ENCODE measurements at places on chromosomes 12 and 14.

DNA sequence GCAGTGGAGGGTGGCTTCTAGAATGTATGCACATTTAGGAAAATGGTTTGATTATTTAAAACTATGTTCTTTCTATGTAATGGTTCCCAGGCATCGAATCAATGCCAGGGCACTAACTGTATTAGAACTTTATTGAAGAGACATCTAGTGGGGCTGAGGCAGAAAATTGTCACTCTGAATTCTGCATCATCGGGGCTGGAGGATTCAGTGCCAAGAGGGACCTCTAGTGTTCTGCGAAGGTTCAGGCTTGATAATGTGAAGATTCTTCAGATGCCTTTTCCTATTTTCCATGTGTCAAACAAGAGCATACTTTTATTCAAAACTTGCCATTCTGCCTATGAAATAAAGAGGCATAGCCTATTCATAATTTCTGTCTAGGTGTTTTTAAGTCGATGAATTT is 146.3 kb downstream of the CAND1 start:
- ATAC-seq, result no peak

- peak; percentile 93 for ATAC-seq
Observed at GRCh38 chr12:127145929-127146789, 1120.8 kb upstream of the TMEM132C start.

GRCh38 chr14:92122761-92123160 is 992 bp downstream of the CPSF2 start:
- no peak for ATAC-seq

DNA sequence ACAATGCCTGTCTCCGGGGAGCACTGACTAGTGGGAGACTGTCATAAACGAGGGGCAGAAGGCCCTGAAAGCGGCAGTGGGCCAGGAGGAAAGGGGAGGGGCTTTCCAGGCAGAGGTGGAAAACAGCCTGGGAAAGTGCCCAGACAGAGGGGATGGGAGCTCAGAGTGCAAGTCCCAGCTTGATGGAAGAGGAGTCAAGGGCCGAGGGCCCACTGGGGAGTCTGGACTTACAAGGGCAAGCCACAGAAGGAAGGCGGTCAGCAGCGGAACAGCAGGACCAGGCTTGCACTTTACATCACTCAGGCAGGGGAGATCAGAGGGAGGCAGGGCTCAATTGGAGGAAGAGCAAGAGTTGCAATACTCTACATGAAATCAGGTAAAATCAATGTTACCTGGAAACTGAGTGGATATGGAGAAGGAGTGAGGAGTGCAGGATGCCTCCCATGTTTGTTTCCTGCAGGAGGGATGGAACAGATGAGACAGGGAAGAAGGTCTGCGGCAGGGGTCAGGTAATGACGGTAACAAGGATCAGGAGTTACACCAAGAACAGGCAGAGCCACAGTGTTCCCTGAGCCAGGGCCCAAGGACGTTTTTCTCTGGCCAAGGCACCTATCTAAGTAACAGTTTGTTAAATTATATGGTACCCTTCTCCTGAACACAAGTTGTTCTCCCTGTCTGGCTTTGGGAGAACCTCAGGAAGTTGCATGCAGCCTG is 23.8 kb downstream of the PXN start:
- no peak for ATAC-seq

DNA sequence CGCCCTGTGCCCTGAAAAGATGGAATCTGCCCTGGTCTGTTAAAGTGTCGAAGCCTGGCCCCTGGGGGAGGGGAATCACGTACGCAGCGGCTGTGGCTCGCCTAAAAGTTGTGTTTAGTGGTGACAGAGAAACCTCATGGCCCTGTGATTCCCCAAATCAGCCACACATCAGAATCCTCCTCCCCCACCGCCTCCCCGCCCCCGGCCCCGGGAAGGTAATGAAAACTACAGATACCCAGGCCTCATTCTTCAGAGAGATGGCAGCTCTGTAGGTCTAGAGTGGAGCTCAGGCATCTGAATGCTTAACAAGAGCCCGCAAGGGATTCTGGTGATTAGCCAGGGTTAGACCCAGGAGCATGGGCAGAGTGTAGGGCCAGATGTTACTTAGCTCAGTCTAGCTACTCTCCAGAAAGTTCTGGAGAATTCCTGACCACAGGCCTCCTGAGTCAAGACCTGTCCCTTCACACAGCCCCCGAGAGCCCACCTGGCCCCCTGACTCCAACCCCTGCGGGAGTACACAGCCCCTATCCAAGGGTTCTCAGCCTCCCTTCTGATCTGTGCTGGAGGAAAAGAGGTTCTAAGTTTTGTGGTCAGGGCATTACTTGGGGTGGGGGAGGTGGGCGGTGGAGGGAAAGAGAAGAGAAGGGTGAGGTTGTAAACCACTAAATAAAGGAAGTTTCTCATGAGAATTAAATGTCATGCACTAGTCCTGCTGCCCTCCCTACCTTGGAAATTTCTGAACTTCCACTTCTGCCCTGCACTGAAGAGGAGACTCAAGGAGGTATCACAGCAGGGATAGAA is 114.8 kb downstream of the PLXNC1 start:
- peak; percentile 86 for ATAC-seq

DNA sequence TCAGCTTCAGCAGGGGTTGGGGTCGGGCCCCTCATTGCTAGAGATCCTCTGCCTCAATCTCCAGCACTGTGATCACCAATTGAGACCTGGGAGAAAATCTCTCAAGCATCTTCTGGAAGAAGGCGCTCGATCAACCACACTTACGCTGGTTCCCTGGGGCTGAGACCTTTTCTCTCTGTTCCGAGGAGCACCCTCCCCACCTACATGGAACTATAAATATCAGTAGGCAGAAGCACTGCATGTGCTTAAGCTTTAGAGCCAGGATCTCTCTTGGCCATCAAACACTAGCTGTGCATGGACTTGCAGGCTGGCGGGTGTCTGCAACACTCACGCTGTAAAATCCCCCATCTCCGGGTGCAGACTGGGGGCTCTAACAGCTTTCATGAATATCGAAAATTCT is 38.2 kb upstream of the KCNA1 start:
- no peak for ATAC-seq

DNA sequence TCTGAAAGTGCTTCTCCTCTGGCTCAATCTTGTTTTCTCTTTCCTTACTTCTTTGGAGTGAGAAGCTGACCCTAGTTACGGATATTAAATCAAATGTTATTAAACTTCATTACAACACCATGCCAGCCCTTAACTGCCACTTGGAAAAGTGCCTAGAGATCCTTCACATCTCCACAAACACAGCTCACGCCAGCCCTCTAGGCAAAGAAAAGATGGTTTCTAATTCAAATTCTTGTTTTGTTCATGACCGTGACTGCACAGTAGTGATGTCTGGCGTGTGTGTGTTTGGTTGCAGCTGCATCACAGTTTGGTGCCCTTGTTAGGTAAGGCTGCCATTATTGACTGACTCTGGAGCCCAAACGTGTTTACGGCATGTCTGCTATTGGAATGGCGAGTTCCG is 113.0 kb downstream of the BEGAIN start:
- no peak for ATAC-seq

GRCh38 chr12:103799857-103800771 is 40.9 kb downstream of the NT5DC3 start:
- ATAC-seq, result no peak

GRCh38 chr14:39168591-39168990 is 1.5 kb downstream of the TRAPPC6B start:
- ATAC-seq, result no peak
